ENCODE measurements at places on chromosomes 6 and 20.
A peak's percentile ranks its signal among the peaks of the same experiment; 100 is the strongest.

- no peak for DNase-seq
Measured at GRCh38 chr6:71979911-71980310, 93.6 kb downstream of the RIMS1 start.

GRCh38 chr20:56322681-56323080, 36.1 kb upstream of the FAM210B start:
- no peak for DNase-seq

GRCh38 chr6:139587469-139587868, 213.0 kb upstream of the CITED2 start:
- no peak for DNase-seq

- no peak for DNase-seq
Measured at GRCh38 chr6:155521719-155522118, 66.1 kb upstream of the NOX3 start.

DNA sequence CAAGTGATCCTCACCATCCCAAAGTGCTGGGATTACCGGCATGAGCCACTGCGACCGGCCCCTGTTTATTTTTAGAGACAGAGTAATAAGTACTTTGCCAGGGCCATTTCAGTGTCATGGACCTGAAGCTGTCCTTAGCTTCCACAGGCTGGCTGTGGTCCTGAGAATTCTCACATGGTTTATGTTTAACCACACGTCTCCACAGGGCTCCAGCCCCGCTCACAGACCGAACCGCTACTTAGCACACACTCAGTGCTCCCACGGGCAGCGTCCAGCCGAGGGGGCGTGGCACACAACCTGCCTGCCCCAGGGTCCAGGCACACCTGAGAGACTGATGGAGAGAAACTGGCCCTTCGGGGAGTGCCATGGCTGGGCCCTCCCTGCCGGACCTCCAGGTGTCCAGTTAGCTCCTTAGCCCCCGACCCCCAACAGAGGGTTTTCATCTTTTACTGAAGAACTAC, 11.7 kb downstream of the ACSS1 start:
- DNase-seq, result no peak

DNA sequence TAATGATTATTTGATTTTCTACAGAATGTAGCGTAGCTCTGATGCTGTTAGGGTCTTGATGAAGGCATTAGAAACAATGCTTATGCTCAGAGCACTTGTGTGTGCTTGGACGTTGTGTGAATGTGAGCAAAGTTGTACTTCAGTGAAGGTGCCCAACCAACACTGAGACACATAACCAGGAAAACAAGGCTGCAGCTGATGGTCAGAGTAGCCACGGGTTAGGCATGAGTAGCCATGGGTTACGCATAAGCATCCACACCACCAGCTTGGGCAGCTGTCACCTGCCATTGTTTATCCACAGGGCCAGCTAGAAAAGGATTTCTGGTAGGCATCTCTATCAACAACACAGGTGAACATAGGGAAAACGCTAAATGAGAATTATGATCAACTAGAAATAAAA, 326.6 kb downstream of the NRN1 start:
- DNase-seq, result no peak

GRCh38 chr20:24501764-24502556, 32.5 kb downstream of the SYNDIG1 start:
- no peak for DNase-seq

GRCh38 chr20:32439132-32439829, 81.2 kb downstream of the ASXL1 start:
- peak; percentile 23 for DNase-seq

GRCh38 chr6:22401206-22401605, 104.4 kb upstream of the PRL start:
- no peak for DNase-seq

DNA sequence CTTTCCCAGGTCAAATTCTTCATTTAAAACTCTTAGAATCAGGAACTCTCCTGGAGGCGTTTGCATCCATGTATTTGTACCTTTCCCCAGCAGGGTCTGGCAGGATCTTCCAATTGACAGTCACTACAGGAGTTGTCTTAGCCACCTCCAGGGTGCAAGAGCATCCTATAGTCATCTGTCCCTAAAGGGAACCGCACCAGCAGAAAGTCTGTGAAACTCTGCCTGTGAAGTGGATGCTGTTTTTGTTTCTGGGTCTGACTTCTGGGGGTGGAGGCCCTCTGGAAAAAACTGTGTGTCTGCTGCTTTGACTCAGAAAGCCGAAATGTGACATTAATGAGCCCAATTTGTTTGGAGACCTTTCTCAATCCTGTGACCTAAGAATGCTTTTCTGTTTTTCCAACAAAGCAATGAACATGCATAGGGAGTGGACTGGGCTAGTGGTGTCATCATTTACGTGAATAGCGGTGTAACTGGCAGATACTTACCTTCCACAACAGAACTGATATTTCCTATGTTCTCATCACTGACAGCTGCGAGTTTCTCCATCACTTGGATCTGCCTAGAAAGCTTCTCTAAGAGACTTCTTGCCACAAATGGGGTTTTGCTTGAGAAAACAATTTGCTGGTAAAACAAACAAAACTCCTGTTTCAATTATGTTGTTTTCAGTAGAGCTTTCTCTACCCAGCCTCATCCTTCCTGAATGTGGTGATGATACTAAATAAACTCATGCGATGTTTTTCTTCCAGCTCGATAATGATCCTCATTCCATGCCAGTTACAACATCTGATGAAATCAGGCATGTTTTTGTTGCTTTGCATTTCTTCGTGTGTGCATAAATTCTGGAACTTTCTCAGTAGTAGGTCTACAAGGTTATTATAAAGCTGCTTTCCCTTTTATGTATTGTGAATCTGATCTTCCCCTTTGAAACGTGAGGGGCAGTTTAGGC, 33.3 kb upstream of the ARMH2 start:
- no peak for DNase-seq

- no peak for DNase-seq
Measured at GRCh38 chr6:166615059-166615770, 11.8 kb downstream of the RPS6KA2 start.

- no peak for DNase-seq
Measured at GRCh38 chr6:131958542-131959470, 7.6 kb upstream of the CCN2 start.

DNA sequence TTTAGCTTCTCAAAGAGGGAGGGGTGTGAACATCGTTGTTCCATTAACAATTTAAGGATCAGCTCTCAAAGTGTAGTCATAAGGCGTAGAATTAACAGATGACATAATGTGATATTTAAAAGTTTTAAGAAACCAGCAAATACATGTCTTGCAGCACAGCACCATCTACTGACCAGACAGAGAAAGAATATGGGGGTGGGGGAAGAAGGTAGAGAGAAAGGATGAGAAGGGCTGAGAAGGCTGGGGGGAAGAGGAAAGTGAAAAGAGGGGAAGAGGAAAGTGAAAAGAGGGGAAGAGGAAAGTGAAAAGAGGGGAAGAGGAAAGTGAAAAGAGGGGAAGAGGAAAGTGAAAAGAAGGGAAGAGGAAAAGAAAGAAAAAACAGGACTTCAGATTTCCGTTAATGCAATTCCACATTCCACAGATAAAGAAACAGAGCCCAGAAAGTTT, 80.9 kb downstream of the HAO1 start:
- DNase-seq, result no peak

DNA sequence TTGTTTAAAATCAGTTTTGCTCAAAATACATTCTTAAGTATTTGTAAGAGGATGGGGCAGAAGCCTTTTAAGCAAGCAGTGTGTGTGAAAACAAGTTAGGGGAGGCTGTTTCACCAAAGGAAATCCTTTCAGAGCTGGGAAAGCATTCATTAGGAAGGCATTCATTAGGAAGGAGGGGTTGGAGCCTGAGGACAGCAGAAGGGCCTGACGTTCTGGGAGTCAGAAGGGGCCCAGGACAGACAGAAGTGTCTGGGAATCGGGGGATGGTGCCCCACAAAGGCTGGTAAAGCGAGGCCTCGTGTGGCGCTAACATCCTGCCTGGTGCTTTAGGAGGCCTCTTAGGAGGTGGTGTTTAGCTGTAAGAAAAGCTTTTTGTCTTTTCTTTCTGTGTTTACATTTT, 80.6 kb upstream of the NXT1 start:
- DNase-seq, result no peak

- DNase-seq, result no peak
Measured at GRCh38 chr20:19706463-19706862, 51.6 kb upstream of the RIN2 start.

DNA sequence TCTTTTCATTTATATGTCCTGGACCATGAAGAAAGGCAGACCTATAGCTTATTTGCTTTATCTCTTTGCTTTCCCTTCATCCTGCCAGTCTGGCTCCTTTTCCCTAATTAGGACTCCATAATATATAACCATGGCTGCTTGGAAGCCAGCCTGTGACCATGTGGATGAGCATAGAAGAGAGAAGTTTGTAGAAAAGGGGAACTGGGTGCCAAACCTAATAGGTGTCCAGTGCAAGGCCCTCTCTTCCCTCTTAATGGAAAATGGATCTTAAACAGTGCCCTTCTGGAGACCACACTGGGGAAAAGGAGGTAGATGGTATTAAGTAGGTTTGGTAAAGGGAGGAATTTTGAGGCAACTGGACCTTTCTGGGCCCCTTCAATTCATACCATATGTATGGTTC, 16.7 kb upstream of the OSTM1 start:
- DNase-seq, result no peak

DNA sequence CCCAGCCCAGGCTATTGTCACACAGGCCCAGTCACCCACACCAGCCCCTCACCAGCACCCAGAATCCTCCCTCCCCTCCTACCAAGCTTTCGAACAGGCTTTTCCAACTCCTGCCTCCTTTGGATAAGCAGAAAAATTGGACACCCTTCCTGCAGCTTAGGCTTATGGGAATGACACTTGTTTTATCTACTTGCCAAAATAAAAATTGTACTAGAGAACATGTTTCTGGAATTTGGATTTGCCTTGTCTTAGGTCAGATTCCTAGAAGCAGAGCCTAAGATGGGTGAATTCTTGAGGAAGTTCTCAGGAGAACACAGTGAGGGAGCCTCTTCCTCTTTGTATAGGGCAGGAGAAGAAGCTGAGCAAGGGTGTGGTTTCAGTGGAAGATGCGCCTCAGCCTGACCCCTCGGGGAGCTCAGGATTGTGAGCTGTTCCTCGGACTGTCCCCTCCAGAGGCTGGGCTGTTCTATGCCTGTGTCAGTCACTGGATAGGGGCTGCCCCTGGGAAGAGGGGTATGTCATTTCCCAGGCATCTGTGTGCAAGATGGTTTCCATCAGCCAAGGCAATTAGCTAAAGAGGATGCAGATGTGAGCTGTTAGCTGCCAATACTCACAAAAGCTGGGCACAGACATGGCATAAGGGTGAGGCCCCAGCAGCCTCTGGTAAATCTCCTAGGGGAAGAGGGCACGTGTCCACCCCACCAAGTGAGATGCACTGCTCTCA, 33.9 kb downstream of the ITPR3 start:
- DNase-seq, result no peak

- no peak for DNase-seq
Measured at GRCh38 chr6:16396497-16397319, 158.3 kb downstream of the GMPR start.

DNA sequence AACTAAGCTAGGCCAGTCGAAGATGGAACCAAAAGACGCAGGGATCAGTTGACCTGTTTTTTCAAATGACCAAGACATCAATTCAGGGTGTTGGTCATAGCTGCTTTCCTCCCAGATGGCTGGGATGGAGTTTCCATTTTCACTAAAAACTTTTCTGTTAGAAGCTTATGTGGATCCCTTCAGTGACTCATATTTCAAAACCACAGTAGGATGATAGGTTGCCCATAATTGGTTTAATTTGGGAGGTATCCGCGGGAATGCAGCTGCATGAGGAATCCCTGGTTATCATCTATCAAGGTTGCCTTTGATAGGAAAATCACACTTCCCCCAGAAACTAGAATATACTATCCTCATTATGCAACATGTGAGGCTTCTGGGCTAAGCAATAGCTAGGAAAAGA, 150.9 kb upstream of the MLIP start:
- DNase-seq, result no peak

GRCh38 chr6:37891072-37891471, 71.5 kb downstream of the ZFAND3 start:
- DNase-seq, result no peak

GRCh38 chr6:93644611-93645010, 225.3 kb upstream of the EPHA7 start:
- DNase-seq, result no peak

DNA sequence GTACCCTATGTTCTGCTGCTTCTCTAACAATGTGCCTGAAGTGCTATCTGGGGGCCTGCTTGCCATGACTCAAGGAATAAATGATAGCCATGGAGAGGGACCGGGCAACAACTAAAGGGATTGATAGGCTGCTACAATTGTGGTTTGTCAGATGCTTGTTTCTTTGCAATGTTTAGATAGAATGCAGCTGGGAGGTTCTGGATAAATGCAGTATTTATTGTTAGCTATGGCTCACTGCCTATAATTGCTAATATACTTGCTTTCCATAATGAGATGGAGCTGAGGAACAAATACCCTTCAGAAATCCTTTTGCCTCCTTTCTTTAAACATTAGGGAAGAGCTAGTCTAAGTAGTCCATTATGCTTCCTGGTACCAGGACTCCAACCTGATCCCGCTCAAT, 575.2 kb upstream of the SYNCRIP start:
- no peak for DNase-seq

DNA sequence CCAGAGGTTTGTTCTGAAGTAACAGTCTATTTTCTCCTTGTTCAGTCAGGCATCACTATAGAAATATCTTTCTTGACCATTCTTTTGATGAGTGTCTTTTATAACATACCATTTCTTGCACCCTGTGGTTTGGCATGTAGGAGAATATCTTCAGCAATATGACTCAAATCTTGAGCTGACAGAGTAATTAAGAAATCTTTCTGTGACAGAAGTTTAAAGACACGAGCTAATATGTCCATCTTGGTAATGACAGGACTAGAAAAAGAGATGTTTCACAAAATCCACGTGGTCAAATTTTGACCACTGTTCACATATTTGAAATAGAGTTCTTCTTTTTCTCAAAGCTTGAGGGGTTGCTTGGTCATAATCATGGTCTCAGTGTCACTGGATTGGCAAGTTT, 149.9 kb downstream of the MYB start:
- DNase-seq, result no peak

DNA sequence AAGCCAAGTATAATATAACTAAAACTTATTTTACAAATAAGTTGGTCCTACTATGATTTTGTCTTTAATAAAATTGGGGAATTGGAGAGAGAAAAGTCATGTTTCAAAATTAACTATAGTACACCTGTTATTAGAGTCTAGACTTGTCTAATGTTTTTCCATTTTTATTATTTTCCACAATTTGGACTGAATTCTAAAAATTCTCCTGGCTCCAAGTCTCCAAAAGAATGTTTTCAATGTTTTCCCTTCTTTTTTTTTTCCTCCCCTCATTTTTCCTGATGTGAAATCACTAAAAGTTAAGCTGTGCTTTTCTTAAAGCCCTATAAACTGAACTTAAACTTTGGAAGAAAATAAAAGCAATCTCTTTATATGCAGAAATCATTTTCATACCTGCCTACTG, 11.3 kb downstream of the PTGIS start:
- no peak for DNase-seq

GRCh38 chr6:6414931-6415330, 94.5 kb upstream of the F13A1 start:
- DNase-seq, result no peak

DNA sequence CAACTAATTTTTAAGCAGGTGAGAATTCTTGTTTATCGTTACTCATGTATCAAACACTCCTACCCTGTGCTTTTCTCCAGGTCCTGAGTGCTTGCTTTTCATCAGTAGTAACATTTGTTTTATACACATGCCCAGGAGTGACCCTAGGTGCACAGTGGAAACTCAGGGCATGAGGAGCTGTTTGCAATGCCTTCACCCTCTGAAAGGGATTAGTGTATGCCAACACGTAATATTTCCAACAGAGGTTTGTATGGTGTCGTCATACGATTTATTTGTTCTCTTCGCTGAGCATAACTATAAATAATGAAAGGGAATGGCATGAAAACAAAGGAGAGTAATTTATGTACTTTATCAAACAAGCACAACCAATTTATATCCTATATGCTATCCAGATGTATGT, 537.4 kb upstream of the MMS22L start:
- DNase-seq, result no peak
